Neural progenitor cell (in vitro differentiated cells): ENCODE measurements at places on chromosomes 11 and 22. TPM values are rescaled to one million over a fixed set of nuclear protein-coding genes. Genes with fewer than 3 reads are reported as not detected.
A peak's percentile ranks its signal among the peaks of the same experiment; 100 is the strongest.

GRCh38 chr11:127000981-127001380, 411 bp upstream of the KIRREL3 start:
- DNase-seq = peak; percentile 34

IL17REL gene
- 0.15 TPM in 1 of 2 replicates, not detected in the other for total RNA-seq

- no peak for DNase-seq
These were observed 13.7 kb downstream of the CSTF3 start for GRCh38 chr11:33147559-33147958.

GRCh38 chr11:48091426-48092102, 111.2 kb downstream of the PTPRJ start:
- no peak for DNase-seq

TBC1D10A gene
- 6.2 and 10.2 TPM in 2 replicates for total RNA-seq

- no peak for DNase-seq
These were observed 501.8 kb upstream of the TENM4 start for GRCh38 chr11:79942646-79943045.

- DNase-seq = no peak
These were observed 419.0 kb downstream of the LRRC4C start for GRCh38 chr11:41040474-41040873.

DNA sequence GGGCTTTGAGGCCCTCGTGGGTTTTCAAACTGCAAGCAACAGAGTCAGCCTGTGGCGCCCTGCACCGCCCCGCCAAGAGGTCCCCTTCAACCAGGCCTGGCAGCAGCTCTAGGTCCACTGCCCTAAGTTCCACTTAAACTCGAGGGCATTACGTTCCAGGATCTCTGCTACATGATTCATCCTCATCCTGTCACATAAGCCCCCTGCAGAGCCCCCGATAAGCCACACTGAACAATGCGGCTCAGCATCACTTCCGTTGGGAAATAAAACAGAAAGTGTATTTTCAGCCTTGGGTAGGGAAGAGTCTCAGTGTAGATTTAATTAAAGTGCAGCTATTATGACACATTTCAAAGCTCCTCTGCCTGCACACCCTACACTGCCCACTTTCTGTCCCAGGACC, 24.6 kb downstream of the SULT4A1 start:
- DNase-seq = no peak

DNA sequence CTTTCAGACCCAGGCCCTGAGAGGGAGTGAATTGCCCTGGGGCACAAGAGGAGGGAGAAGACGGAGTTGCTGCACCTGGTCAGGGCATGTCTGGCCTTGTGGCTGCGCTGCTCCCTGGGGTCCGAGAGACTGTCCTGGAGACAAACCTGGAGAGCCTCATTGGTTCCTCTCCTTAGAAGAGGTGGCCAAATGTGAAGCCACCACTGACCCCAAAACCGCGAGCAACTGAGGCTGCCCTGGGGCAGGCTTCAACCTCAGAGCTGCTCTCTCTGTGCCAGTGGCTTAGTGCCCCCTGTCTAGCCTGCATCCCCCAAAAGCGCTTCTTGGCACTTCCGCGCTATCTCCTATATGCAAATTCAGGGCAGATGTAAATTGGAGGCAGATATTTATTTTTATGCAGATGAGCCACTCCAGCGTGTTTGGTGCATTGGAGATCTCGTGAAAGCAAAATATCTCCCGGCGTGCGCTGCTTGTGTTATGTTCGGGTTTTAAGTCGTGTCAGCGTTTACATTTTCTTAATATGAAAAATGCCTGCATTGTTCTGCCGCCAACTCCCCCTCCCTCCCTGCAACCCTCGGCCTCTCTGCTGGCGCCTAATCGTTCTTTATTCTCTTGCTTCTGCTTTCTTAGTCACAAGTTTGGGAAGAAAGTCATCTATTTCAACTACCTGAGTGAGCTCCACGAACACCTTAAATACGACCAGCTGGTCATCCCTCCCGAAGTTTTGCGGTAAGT, 69.5 kb downstream of the ARHGAP8 start:
- DNase-seq = no peak
